ENCODE measurements at places on chromosomes 5 and 9.

GRCh38 chr5:24749701-24750100 lies 104.9 kb upstream of the CDH10 start:
- no peak for DNase-seq

GRCh38 chr5:173314166-173314952 lies 13.9 kb downstream of the STC2 start:
- DNase-seq, result no peak

GRCh38 chr5:33808699-33809098 lies 83.1 kb downstream of the ADAMTS12 start:
- no peak for DNase-seq

GRCh38 chr9:33011831-33012230 lies 10.4 kb upstream of the APTX start:
- no peak for DNase-seq

DNA sequence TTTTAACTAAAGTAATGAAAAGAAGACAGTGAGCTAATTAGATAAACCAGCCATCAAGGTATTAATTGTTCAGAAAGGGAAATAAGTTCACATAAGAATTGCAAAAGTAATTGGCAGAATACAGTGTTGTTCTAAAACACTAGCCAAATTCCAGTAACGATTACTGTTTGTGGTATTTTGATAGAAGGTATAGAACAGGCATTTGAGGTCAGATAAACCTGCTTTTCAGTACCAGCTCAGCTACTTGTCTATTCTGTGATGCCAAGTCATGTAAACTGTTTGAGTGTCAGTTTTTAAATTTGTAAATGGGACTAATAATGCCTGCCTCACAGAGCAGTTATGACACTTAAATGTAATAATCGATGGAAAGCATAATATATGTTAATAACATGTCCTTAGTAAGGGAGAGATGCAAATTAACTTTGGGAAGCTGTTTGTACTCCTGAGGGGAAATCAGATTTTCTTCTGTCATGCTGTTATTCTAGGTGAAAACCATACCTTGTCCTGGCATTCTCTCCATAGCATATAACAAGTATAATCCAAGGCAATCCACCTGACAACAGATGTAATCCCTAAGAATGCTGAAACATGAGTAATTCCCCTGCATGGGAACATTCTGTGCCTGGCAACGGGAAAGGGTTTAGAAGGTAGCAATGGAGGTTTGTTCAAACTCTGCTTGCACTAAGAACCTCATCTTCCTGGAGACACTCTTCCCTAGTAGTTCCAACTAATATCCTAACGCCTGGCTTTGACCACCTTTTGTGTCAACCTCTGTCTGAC lies 509.5 kb upstream of the PAPPA start:
- no peak for DNase-seq

GRCh38 chr9:108535526-108535925 lies 320.3 kb downstream of the ACTL7B start:
- no peak for DNase-seq

DNA sequence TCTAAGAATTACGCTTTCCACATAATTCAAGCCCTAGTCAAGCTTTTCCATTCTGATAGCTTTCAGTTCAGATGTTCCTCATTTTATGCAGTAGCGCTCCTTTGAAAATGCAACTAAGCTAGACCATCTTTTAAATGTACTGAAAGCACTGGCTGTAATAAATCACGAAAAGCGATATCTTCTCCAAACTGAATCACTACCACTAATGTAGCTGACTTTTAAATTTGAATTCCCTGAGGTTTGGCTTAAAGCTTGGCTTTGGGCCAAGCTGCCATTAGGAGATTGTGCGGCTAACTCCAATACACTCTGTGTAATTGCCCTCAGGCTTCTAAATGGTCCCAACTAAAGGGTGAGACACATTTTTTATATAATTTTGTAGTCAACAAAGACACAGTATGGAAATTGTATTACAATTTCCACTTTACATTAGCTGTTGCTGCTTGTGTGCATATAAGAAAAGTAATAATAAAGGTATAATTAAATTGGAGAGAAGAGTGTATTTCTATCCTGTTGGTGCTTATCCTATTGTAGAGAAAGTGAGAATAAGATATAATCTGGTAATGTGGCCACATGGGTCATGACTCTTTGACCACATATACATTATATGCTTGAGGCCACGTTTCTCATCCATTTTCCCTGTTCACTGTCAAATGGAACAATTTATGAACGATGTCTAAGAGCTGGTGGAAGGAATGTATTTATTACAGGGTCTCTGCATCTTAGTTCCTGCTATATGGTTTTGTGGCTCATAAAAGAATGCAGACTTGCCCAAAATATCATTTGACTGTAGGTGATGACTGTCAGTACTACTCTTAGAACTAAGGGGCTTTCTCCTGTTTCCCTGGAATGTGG lies 118.7 kb upstream of the TAF11L2 start:
- no peak for DNase-seq

DNA sequence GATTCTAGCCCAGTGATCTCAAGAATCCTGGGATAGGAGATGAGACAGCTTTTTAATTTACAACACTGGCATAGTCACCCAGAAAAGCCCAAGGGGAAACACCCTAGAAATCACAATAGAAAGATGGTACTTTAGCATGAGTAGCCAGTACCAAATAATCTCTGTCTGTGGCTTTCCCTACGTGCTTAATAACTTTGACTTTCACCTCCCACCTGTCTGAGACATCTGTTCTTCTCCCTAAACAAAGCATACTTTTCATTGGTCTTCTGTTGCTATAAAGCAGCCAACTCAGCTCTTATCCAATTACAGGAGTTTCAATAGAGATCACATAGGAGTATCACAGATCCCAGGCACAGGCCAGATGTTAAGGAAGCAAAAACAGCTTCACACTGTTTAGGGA lies 10.4 kb downstream of the MARCHF3 start:
- DNase-seq, result no peak

GRCh38 chr9:83964973-83965349 lies 15.1 kb downstream of the HNRNPK start:
- no peak for DNase-seq

- no peak for DNase-seq
Measured at GRCh38 chr5:118937393-118938061, 50.8 kb downstream of the DTWD2 start.

- no peak for DNase-seq
Measured at GRCh38 chr9:29691758-29692407, 2118.6 kb upstream of the C9orf72 start.

GRCh38 chr9:78001946-78002731 lies 29.5 kb downstream of the GNAQ start:
- no peak for DNase-seq

DNA sequence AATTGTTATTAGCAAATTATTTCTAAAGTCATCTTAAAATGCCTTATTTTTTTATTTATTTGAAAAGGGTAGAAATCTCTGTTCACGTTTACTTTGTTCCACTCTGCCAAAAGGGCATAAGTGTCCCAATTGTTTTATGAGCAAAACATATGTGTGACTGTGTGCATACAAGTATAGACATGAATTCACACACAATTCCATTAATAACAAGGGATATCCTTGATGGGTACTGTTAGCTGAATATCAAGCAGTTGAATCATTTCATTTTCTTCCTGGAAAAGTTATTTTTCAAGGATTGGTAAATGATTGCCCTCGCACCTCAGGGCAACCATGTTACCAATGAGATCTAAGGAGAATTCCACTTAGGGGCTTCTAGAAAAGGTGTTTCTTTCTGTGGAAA lies 92.1 kb upstream of the TAF11L2 start:
- DNase-seq, result no peak
